NCI-H524 treated with DMSO at 0.1 percent for 48 hours (cell line): ENCODE measurements at places on chromosomes 2 and 18.

DNA sequence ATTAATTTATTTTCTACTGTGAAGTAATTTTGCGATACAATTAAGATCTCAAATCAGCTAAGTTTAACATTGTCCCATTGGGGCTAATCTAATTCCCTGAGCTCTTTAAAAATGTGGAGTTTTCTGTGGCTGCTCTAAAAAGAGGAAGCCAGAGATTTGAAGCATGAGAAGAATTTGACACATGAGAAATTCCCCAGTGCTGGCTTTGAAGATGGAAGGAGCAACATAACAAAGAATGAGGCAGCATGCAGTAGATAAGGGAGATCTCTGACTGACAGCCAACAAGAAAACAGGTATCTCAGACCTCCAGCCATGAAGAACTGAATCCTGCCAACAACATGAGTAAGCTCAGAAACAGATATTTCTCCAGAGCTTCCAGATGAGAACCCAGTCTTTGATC, 308.4 kb downstream of the ZNF804A start:
- no peak for DNase-seq

GRCh38 chr2:100924122-100924519, 78.0 kb upstream of the RPL31 start:
- DNase-seq, result no peak

DNA sequence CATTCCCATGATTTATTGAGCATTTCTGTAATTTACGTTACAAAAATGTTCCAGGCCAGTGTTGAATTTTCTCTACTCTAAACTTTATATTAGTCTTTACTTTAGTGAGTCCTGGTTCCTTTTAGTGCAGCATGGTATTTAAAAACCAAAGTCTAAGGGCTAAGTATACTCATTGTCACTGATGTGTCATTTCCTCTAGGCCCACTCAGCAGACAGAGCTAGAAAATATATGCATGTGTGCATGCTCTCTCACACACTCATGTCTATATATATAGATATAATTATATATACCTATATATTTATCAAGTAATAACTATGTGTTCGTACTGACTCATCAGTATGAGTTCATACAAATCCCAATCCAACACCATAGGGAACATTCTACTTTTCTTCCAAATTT, 132.5 kb upstream of the SLC8A1 start:
- DNase-seq, result no peak

DNA sequence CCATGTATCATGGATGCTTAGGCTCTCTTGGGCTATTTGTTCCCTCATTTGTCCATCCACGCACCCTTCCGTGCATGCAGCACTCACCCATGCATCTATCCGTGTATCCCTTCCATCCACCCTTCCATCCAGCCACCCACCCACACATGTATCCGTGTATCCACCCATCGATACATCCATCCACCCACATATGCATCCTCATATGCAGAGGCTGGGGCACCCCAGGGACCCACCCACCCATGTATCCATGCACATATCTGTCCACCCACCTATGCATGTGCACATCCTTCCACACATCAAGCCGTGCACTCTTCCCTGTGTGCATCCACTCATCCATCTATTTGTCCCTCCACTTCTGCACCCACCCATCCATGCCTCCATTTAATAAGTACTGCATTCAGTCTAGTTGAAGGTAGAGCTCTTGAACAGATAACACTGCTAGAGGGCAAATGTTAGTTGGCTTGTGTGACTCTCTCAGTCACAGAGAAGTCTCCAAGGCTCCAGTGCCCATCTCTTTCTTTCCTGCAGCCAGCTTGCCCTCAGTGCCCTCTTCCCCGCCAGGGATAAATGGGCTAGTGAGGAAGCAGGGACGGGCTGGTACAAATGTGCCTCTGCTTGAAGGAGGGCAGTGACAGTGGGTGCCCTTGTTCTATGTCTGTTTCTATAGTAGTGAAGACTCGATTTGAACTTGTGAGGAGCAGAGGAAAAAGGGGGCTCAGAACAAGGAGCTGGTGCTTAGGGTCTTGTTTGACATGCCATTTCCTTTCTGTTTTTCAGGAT, 61.5 kb downstream of the EMILIN2 start:
- DNase-seq, result no peak

DNA sequence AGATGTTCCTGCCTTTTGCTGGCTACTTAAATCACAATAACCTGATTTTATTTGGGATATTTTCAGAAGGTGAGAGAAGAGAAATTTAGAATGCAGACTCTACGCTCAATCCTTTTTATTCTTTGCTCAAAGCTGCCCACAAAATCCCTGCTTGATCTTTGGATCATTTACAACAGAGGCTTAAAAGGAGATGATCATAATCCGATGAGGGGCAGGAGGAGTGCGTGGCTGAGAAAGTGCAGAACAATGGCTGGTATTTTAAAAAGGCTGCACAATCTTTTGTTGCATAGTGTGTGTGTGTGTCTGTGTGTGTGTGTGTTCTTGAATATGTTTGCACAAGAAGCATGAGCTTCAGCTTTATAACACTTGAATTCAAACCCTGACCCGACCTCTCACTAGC, 256.3 kb upstream of the MYT1L start:
- DNase-seq, result peak; percentile 93

- DNase-seq, result no peak
Measured at GRCh38 chr2:64259312-64259711, 115.1 kb upstream of the PELI1 start.

GRCh38 chr2:98335271-98335670, 11.0 kb upstream of the CNGA3 start:
- DNase-seq, result no peak

- no peak for DNase-seq
Measured at GRCh38 chr18:21602299-21602587, 1.7 kb upstream of the ESCO1 start.

DNA sequence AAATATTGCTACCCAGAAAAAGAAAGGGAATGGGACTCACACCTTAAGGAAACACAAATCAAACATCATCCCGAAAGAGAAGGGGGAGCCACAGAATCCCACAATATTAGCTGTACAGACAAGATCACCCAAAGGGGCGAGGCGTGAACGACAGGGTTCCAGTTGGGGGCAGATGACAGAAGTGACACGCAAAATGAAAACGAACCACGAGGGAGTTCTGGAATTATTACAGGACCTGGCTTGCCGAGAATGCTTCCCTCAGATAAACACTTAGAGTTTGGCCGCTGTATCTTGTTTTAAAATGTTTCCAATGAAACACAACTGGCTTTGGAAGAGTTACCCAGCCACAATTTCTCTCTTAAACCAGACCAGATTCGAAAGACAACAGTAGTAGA, 60.4 kb downstream of the C2orf76 start:
- DNase-seq, result no peak

DNA sequence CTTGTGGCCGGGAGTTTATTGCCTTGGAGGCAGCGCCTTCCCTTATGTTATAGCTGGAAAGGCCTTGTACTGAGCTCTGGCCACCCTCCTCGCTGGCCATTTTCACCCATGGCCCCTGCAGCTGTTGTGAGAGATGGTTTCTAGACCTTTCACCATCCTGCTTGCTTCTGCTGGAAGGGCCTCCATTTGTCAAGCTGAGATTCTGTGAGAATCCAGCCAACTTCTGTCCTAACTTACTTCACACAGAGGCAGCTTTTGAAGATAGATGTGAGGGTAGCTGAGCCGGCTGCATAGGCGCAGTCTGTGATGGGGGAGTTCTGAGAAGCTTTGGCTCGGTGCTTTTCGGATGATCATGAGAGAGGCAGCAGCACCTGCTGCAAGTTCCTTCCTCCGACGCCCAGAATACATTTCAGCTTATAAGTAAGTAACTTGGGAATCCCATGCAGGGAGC, 8.7 kb downstream of the CTIF start:
- no peak for DNase-seq

- no peak for DNase-seq
Measured at GRCh38 chr18:67145586-67146292, 370.8 kb downstream of the DSEL start.

DNA sequence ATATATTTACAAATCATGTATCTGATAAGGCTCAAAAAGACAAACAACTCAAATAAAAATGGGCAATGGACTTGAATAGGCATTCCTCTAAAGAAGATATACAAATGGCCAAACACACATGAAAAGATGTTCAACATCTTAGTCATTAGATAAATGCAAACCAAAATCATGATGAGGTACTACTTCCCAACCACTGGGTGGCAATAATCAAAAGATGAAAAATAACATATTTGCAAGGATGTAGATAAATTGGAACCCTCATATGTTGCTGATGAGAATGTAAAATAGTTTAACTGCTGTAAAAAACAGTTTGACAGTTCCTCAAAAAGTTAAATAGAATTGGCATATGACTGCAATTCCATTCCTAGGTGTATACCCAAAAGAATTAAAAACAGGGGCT, 132.3 kb downstream of the TTC32 start:
- DNase-seq, result no peak

DNA sequence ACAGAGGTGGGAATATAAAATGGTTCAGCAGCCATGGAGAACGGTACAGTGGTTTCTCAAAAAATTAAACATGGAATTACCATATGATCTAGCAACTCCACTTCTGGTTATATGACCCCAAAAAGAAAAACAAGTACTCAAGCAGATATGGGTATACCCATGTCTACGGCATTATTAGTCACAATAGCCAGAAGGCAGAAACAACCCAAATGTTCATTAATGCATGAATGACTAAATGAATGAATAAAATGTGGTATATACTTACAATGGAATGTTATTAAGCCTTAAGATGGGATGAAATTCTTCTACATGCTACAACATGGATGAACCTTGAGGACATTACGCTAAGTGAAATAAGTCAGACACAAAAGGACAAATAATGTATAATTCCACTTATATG, 266.8 kb upstream of the FBXO11 start:
- DNase-seq, result no peak

GRCh38 chr2:202046572-202046971, 12.9 kb downstream of the FZD7 start:
- DNase-seq, result no peak

GRCh38 chr2:44083054-44083453, 85.6 kb upstream of the PPM1B start:
- no peak for DNase-seq

DNA sequence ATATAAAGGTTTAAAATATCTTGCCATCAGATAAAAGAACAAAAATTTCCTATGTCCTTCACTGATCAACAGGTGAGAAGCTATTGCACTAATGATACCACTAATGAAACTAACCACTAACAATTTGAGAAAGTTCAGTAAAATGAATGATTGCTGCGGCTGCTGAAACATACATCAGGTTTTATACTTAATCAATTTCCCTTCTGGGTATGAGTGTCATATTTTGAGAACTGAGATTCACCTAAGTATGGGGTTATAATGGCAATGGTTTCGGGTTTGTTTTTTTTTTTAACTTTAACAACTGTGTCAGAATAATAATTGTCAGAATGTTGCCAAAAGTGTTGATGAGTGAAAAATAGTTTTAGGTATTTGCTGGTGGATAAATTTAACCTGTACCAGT, 151.3 kb upstream of the SLC39A10 start:
- no peak for DNase-seq

- DNase-seq, result no peak
Measured at GRCh38 chr2:62216616-62217015, 20.7 kb downstream of the B3GNT2 start.

DNA sequence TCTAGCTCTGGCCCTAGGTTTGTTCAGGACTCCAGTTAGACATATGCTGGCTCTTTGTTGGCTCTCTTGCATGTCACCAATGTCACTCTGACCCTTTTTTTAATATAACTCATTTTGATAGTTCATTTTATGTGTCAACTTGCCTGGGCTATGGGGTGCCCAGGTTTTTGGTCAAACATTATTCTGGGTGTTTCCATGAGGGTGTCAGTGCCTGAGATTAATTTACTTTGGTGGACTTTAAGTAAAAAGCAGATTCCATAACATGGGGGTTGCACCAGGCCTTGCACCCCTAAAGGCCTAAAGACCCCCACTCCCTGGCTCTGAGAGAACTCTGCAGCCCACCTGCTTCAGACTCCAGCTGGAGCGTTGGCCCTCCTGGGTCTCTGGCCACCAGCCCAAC, 48.1 kb upstream of the SNTG2 start:
- no peak for DNase-seq

DNA sequence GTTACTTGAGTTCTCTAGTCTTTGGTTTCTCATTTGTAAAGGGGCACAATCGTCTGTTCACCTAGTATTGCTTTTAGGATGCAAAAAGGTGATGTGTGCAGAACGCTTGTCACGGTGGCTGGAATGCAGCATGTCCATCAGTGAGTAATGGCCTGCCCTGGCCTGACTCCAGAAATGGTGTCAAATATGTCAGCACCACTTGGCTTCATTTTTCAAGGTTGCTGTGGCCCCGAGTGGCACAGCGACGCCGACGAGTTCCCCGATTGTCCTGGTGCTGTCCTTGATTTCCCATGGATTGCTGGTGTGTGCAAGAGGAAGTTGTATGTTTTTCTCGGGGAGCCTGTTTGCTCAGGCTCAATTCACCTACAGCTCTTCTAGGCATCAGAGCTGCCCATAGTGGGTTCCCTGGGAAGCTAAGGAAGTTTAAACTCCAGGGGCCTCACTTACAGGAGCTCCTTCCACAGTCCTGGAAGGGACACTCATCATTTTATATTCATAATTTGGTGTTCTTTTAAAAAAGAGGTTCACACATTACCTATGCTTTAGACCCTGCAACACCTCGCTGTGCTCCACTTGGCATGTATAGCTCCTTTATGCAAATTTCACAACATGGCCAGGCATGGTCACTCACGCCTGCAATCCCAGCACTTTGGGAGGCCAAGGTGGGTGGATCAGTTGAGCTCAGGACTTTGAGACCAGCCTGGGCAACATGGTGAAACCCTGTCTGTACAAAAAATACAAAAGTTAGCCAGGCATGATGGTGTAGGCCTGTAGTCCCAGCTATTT, 25.6 kb upstream of the ZNF407 start:
- no peak for DNase-seq

DNA sequence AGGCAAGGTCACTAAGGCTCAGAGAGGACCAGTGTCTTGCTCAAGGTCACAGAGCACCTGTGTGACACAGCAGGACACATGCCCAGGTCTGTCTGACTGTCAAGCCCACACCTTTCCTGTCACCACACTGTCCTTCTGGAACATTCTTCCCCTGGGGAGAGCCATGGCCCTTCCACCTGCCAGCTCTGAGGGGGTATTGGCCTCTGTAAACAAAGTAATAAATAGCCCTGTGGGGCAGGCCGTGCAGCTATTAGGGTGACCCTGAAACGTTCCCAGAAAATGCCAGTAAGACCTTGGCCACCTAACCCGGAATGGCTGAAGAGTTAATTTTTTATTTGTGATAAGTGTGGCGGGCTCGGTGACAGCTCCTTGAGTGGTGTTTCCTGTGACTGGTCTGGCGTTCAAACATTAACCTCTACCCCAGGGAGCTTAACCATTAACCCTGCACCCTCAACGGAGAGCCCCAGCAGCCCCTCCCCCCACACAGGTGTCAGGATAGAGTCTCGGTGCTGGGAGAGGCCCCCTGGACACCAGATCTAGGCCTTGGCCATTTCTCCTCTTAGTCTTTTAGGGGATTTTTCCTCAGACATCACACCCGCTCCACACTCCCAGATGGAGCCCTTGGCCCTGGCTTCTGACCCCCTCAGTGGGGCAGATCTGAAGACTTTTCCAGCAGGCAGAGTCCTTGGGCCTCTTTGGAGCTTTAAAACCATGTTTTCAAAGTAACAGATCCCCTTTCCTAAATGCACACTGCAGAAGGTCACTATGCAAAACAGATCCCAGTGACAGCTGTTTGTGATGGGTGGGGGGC, 36.6 kb downstream of the SCTR start:
- DNase-seq, result no peak

GRCh38 chr2:128178650-128179460, 87.9 kb downstream of the UGGT1 start:
- DNase-seq, result no peak
